Caki2 (cell line): ENCODE measurements at places on chromosomes 3 and 15.
A peak's percentile ranks its signal among the peaks of the same experiment; 100 is the strongest.

DNA sequence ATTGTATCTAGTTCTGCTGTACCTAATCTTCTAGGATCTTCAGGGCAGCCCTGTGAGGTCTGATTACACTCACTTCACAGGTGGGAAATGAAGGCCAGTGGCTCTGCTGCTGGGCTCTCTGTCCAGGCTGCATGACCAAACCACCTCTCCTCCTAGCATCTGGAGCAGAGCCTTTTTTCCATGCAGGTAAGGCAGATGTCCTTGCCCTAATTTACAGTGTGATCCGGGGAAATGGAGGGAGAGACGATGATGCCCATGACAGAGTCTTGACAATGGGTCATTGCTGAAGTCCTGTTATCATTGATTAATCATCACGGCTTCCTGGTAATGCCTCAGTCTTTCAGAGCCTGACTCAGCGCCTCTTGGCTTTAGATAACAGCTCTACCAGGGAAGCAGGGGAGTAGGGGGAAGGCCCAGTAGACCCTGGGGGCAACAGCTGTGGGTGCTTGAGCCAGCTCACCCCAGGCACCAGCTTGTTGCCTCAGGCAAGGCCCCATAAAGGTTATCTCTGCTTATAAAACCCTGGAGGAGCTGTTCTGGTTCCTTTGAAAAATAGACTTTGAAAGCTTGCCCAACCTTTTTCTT, 153.4 kb downstream of the GABRG3 start:
- peak; percentile 27 for DNase-seq

GRCh38 chr3:73451301-73451944, 173.3 kb downstream of the PDZRN3 start:
- peak; percentile 4 for DNase-seq

DNA sequence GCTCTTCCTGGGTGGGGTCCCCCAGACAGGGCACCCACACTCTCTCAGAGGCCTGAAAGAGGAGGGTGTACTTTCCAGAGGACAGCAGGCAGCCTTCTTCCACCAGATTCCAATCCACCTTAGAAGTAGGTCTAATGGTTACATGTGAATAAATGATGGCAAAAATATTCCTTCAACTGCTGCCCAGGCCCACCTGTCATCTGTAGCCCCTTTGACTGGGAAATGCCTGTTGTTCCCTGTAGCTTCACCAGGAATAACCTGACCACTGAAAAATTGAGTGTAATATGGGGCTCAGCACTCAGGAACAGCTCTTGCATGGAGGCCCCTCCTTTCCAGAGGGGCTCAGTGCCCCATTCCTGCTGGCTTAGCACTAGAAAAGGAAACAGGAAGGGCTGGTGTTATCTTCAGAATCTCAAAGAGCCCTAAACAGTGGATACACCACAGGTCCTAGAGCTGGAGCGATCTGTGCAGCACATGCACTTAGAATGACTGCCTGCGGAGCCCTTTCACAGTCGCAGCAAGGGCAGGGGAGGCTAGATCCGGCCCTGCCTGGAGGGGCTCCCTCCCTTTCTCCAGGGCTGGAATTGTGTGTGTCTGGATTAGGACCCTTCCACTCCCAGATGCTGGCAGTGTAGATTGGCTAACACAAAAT, 32.1 kb downstream of the SLC22A14 start:
- DNase-seq: no peak

GRCh38 chr3:156300929-156301840, 180.8 kb downstream of the KCNAB1 start:
- DNase-seq: no peak

- DNase-seq: no peak
Measured at GRCh38 chr15:91954292-91954691, 100.8 kb downstream of the SLCO3A1 start.

GRCh38 chr3:158108445-158108985, 1.4 kb upstream of the RSRC1 start:
- DNase-seq: no peak

- no peak for DNase-seq
Measured at GRCh38 chr3:37930495-37930894, 60.1 kb upstream of the VILL start.

DNA sequence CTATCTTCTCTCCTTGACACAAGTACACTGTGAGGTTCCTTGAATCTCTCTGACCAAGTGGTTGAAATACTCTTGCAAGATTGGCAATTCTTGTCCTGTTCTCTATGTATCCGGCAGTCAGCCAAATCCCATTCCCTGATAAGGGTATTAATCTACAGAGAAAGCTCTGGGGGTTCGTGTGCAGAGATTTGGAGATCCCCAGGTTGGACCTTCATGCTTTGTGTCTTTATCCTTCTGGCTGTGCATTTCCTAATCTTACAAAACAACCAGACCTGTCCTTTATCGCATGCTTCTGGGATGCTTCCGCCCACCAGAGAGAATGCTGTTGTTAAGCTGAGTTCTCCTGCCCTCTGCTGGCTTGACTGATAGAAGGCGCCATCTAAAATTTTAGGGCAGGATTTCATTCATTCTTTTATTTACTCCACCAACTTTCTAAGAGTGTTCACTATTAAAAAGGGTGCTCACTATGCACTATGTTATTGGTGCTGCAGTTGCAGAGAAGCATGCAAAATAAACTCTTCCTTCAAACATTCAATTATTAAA, 8.6 kb upstream of the SST start:
- peak; percentile 70 for DNase-seq

DNA sequence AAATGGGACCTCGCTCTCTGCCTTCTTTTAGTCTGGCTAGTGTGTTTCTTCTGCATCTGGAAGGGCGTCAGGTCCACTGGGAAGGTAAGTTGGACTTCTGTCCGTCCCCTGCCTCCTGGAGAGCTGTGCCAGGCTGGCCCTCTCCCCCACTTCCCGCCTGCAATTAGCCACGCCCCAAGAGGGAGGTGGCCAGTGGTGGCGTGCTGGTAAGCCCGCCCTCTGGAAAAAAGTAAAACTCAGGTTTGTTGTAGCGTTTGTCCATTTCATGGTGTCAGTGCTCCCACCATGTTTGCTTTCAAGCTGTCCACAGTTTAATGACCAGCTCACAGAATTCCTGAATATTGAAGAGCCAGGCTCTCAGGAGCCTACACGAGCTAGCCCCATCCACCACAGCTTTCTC, 55.6 kb downstream of the SLC6A6 start:
- peak; percentile 74 for DNase-seq

DNA sequence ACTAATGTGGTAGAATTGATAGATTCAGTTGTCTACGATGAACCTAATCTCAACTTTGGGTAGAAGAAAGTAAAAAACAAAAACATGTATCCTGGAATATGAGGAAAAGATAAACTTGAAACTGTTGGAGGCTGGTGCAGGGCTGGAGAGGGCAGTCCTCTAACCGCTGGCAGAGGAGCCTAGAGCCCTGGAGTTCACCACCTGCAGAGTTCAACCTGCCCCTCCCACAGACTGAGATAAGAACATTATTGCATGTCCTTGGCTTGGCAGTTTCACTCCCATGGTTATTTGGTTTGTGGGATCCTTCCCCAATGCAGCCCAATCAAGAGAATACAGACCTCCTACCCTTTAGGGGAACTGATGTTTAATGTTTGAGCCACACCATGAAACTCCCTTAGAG, 53.2 kb upstream of the GATM start:
- DNase-seq: no peak

DNA sequence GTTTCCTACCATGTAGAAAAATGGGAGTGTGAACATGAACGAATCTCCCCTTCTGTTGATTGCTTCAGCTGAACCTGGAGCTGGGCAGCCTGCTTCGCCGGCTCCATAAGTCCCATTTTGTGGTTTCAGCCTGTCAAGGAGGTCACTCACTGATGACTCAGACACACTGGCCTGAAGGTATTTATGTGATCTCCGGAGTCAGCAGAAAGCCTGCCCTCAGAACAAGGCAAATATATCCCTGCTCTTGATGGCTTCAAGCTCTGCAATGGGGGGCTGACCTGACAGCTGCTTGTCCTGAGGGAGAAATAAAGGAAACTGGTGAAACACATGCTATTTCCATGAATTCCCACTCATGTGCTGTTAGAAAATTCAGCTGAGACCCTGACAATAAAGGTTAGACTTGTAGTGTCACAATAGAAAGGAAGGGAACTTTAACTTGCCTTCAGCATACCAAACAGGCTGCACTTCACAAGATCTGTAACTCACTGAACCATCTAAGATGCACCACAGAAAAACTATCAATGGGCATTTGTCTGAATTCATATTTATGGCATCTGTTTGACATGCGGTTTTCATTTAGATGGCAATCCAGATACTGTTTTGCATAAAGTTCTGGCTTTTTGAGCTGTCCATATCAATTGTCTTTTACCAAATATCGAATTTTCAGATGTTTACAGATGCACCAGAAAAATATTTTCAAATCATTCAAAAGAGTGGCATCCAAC, 282.0 kb upstream of the VEPH1 start:
- peak; percentile 81 for DNase-seq

DNA sequence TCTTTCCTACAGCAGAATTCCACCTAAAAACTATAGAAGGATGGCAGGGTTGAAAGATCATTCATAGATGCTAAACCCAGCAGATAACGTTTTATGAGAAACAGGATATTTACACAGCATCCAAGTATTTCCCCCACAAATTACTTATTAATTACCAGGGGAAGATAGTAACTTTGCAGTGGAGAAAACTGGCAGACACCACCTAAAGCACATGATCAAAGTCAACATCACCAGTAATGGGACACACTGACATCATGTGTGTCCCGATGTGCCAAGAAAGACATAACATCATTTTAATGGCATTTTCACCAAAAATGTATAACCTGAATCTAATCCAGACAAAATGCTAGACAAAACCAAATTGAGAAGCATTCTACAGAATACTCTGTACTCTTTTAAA, 220.4 kb upstream of the THBS1 start:
- no peak for DNase-seq

DNA sequence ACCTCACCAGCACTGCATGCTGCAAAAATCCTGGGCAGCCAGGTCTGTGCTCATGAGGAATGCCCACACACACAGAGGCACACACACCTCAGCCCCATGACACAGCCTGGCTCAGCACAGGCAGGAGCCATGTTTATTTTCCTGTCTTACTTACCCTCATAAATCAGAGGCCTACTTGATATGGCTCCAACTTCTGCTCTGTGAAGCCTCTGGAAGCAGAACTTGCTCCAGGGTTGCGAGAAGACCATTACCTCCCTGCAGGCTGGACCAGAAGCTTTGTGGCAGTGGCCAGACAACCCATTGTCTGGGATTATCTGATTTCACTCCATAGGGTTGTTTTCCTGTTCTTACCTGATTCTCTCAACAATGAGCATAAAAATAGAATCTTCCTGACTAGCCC, 43.8 kb upstream of the CMTM8 start:
- no peak for DNase-seq

DNA sequence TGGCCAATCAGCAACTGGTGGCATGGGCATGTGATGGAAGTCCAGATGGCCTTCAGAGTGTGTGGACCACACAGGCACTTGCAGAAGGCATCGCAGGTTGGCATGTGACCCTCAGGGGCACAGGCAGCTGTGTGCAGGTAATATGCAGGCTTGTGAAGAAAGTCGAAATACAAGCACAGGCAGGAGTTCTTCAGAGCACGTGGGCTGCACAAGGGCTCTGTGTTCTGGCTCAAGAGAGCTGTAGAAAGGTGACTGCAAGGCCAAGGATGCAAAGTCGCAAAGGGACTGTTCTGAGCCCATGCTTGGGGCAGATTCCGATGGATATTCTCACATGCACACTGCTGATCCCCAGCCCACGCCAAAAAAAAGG, 8.3 kb downstream of the LRRC2 start:
- DNase-seq: no peak

GRCh38 chr3:25713341-25713985, 48.8 kb upstream of the TOP2B start:
- DNase-seq: no peak

DNA sequence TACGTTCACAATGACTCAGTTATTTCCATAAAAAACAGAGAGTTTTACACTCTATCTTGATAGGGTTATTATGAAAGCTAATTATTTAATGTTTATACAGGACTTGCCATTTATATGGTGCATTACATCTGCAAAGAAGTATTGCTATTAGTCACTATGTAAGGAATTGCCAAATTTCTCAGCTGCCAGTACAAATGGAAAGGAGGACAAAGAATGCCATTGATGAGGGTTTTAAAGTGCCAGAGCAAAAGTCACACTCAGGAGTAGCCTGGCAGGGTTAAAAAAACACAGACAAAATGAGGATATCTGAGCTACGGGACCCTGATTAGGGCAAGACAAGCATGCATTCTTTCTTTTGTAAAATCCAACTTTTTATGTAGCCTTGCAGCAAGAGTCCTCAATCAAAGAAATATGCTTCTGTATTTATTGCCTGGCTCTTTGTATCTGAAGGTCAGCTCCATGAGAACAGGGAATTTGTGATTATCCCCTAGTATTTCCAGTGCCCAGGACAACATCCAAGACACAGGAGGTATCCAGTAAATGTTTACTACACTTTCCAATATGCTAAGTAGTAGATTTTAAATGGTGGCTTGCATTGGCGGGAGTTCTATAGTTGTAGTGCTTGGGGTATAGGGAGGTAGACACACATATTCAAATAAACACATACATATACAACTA, 1013.6 kb downstream of the ROBO1 start:
- no peak for DNase-seq

DNA sequence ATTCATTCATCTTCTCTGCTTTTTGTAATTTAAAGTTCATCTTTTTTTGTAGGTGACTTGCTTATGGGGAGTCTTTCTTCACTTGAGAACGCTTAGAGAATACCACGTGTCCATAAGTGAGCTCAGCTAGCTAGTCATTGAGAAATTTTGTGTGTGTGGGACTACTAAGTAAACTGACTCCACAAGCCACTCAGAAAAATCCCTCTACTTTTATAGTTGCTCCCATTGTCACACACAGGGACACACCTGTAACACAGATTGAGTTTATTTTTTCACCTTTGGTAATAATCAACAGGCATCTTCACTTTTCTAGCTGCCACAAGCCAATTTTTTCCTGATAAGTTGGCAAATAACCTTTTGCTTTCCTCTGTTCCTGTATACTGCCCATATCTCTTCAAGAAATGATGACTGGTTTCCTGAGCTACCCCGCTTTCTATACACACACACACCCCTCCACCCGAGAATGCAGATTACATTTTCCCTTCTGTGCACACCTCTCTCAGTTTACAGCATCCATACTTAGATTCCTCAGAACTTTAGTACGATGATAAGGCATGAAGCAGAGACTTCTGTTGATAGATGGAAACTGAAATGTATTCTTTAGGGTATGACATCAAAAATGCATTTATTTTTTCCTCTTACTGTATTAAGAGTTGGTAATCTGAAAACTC, 4.6 kb downstream of the TSC22D2 start:
- DNase-seq: peak; percentile 32

- DNase-seq: no peak
Measured at GRCh38 chr3:137325170-137325569, 367.4 kb downstream of the IL20RB start.
